ENCODE measurements at places on chromosomes 6 and 20.

DNA sequence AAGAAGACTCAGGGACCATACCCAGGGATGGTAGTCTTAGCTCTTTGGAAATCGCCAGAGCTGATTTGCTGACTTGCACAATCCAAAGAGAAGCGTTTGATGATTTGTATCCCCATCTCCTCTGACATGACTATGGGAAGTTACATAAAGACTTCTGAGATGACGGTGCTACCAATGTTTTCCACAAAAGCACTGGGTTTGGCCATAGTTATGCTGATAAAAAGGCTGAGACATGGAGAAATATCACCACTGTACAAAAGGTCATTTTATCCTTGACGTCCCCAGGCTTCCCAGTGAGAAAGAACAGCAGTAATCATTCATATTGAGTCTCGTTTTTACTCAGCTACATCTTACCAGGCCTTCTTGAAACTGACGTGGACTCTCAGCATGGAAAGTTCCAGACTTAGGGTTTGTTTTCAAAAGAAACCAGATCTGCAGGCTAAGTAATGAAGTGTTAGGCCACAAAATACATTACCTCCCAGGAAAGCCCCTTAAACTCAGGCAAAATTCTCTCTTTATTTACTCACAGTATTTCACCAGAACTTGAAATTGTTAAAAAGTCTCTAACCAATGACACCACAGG lies 370.3 kb upstream of the JARID2 start:
- no peak for DNase-seq

- DNase-seq = no peak
These were observed 291.6 kb upstream of the CDH4 start for GRCh38 chr20:60960500-60960899.

DNA sequence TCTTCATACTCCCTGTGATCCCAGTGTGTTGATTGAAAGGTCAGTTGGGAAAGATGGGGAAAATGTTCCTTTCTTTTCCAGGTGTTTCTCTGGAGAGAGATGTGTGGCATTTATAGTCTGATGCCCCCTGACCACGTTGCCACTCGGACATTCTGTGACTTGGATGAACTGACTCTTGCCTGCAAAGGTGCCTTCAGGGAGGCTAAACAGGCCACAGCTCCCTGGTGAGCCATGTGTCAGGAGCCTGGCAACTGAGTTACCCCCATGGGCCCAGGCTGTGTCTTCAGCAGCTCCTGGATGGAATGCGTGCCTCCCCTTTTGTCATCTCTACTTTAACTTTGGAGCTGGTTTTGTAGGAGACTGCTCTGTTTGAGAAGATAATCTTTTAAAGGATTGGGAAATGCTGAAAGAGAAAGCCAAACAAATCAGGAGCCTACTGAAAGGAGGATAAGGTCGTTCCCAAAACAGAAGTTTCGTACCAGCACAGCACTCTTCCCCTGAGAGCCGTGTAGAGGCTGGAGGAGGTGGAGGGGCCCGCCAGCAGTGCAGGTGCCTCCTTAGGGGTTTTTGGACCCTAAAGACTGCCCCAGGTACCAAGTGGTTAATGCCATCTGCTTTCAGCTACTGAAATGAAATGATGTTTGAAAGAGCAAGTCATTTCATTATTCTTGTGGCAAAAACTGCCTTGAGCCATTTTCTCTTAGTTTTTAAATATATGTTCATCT lies 322.8 kb downstream of the ZFAND3 start:
- DNase-seq = no peak

- DNase-seq = peak; percentile 53
These were observed 21.0 kb upstream of the CD2AP start for GRCh38 chr6:47456536-47456975.

- no peak for DNase-seq
These were observed 6.0 kb upstream of the MTG2 start for GRCh38 chr20:62176866-62177265.

- no peak for DNase-seq
These were observed 124.4 kb upstream of the FOXQ1 start for GRCh38 chr6:1187293-1188131.

DNA sequence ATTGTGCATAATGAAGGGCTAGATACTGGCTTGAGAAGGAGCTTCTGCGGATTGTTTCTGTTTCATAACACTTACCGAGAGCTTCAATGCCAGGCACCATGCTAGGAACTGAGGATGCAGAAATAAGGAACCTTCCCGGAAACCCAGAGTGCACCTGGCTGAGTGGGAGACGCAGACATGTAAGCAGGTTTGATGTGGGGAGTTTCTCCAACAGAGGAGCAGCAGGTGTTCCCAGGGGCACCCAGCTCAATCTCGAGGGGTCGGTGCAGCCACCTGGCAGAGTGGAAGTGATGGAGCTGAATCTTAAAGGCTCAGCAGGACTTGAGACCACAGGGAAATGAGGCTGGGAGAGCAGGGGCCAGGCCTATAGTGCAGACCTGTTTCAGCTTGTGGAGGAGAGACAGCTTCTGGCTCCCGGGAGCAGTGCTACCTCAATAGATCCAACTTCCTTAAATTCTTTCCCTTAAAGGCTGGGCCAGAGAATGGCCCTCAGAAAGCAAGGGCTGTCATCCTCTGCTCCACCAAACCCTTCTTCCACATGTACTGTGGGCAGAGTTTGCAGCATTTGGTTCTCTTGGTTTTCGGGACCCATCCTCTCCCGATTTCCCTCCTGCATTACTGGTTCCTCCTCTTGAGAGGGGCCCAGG lies 27.8 kb upstream of the SRC start:
- no peak for DNase-seq

GRCh38 chr20:44180814-44181213 lies 6.2 kb downstream of the JPH2 start:
- DNase-seq = no peak

DNA sequence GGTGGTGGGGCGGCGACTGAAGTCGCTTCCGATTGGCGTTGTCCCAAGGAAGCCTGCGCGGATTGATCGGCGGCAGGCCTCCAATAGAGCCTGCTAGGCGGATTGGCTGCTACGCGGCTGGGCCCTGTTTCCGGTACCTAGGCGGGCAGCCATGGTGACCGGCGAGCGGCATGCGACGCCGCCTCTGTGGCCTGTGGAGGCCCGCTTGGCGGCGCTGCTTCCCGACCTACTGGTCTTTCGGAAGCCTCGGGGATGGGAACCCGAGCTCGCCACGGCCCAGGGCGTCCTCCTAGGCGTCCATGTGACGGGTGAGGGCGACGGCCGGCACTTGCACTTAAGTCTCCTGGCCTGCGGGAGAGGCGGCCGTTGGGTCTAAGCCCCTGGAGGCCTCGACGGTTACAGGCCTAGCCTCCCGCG lies 28.1 kb downstream of the NFYA start:
- no peak for DNase-seq

- no peak for DNase-seq
These were observed 35.0 kb upstream of the PHACTR3 start for GRCh38 chr20:59569305-59569704.

GRCh38 chr20:46330072-46330763 lies 21.9 kb upstream of the CDH22 start:
- no peak for DNase-seq
